ENCODE measurements at places on chromosomes 5 and 9.

DNA sequence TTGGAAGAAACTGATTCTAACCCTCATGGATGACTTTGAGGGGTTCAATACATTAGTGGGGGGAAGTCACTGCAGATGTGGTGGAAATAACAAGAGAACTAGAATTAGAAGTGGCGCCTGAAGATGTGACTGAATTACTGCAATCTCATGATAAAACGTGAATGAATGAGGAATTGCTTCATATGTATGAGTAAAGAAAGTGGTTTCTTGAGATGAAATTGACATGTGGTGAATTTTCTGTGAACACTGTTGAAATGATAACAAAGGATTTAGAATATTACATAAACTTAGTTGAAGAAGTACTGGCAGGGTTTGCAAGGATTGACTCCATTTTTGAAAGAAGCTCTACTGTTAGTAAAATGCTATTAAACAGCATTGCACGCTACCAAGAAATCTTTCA lies 113.0 kb downstream of the UGCG start:
- DNase-seq = no peak

- DNase-seq = no peak
Observed at GRCh38 chr9:123925819-123926218, 4.1 kb downstream of the DENND1A start.

DNA sequence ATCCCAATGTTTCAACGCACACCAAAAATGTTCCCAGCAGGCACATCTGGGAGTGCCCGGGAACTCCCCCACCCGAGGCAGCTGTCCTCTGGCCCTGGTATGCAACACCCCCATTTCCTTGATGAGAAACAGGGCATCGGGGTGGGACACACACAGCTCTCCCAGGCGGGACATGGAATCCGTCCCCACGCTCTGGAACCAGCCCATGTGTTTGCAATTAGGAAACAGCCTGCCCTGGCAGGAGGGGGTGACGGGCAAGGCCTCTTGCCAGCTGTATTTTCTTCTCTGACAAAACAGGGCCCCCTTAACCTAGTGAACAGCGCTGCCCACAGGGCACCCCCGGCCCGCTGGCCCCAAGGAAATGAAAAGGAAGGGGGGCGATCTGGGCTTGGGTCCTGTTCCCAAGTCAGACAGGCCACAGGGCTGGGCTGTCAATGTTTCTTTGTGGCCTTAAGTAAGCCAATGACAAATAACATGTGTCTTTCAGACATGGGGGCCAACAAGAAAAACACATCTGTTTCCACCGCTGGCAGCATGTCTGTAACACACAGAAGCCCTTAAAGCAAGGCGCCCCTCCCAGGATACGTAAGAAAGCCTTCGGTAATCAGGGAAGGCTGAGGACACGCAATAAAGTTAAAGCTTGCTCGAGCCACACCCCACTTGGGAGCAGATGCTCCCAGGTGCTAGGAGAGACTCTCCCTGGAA lies 125.3 kb downstream of the ROR2 start:
- DNase-seq = no peak

GRCh38 chr5:39114155-39114554 lies 40.0 kb upstream of the RICTOR start:
- no peak for DNase-seq

- no peak for DNase-seq
Observed at GRCh38 chr5:123535648-123536047, 23.7 kb downstream of the CSNK1G3 start.

All from NK-92 treated with Interleukin-12 subunit alpha and Interleukin-12 subunit beta, amount 100 ng/mL, for 24 hours (cell line).